Activated CD4-positive, alpha-beta T cell treated with anti-CD3 and anti-CD28 coated beads for 24 hours (primary cell): ENCODE measurements at places on chromosomes 6 and 20.

- no peak for DNase-seq
These were observed 2.6 kb downstream of the NFKBIE start for GRCh38 chr6:44262467-44263353.

GRCh38 chr20:48259456-48259855, 474.2 kb upstream of the SULF2 start:
- DNase-seq = no peak

DNA sequence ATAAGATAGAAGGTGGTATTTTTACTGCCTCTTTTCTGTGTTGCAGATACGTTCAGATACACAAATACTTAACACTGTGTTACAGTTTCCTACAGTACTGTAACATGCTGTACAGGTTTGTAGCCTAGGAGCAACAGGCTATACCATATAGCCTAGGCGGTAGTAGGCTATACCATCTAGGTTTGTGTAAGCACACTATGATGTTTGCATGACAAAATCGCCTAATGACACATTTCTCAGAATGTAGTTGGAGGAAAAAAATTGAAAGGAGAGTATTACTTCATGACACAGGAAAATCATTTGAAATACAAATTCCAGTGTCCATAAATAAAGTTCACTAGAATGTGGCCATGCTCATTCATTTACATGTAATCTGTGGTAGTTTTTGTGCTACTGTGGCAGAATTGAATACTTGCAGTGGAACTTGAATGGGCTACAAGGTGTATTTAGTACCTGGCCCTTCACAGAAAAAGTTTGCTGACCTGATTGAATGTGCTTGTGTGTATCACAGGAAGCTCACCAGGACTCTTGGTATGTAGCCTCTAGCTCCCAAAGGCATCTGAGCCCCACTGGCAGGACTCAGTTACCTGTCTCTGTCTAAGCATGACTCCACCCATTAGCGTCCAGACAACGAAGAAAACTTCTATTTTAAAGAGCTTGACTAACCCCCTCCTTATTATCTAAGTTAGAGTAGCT, 18.8 kb downstream of the TOP1 start:
- DNase-seq = no peak

GRCh38 chr20:1803061-1803931, 91.9 kb upstream of the SIRPA start:
- no peak for DNase-seq

- DNase-seq = no peak
These were observed 233.9 kb upstream of the SYNDIG1 start for GRCh38 chr20:24235296-24236175.

GRCh38 chr20:48092596-48093280, 307.5 kb upstream of the SULF2 start:
- no peak for DNase-seq
